ENCODE measurements at places on chromosomes 6 and 20.

DNA sequence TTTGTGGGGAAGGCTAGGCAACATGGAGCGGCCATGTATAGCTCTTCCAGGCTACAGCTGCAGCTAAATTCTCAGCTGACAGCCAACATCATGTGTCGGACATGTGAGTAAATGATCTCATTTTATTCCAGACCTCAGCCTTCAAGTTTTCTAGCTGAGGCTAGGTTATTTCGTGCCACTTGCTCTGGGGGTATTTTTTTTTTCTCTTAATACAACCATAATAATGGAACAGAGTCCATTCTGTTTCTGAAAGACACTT, 573.5 kb downstream of the CD109 start:
- no peak for DNase-seq

- no peak for DNase-seq
Measured at GRCh38 chr6:111691345-111692225, 85.9 kb upstream of the TRAF3IP2 start.

- DNase-seq, result no peak
Measured at GRCh38 chr20:20343932-20344331, 24.0 kb upstream of the INSM1 start.

GRCh38 chr6:166612471-166612881, 14.6 kb downstream of the RPS6KA2 start:
- no peak for DNase-seq

- no peak for DNase-seq
Measured at GRCh38 chr6:33547499-33547898, 32.6 kb downstream of the BAK1 start.

Data from SIG-M5 (cell line).